ENCODE measurements at places on chromosomes 3 and 15. TPM values are rescaled to one million over a fixed set of nuclear protein-coding genes. Genes with fewer than 3 reads are reported as not detected.

GRCh38 chr15:61489571-61489970 is 260.5 kb upstream of the RORA start:
- DNase-seq: no peak

GRCh38 chr3:49410846-49411534 is 786 bp downstream of the RHOA start:
- DNase-seq: no peak

DNA sequence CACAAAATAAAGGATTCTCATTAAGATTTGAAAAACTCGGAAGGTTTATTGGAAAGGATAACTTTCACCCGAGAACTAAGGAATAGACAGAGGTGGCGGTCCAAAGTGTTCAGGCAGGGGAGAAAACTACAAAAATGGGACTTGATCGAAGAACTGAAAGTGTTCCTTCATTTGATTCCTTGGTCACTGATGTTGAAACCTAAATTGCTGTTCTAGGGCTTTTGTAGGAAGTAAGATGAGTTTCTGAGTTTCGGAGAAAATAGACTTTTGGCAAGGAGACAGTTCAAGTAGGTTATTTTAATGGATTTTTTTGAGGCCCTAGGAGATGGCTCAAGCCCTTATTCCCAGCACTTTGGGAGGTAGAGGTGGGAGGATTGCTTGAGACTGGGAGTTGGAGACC is 1.4 kb downstream of the TRIP4 start:
- no peak for DNase-seq

Gene NLGN1
- 0.37 TPM for total RNA-seq

DNA sequence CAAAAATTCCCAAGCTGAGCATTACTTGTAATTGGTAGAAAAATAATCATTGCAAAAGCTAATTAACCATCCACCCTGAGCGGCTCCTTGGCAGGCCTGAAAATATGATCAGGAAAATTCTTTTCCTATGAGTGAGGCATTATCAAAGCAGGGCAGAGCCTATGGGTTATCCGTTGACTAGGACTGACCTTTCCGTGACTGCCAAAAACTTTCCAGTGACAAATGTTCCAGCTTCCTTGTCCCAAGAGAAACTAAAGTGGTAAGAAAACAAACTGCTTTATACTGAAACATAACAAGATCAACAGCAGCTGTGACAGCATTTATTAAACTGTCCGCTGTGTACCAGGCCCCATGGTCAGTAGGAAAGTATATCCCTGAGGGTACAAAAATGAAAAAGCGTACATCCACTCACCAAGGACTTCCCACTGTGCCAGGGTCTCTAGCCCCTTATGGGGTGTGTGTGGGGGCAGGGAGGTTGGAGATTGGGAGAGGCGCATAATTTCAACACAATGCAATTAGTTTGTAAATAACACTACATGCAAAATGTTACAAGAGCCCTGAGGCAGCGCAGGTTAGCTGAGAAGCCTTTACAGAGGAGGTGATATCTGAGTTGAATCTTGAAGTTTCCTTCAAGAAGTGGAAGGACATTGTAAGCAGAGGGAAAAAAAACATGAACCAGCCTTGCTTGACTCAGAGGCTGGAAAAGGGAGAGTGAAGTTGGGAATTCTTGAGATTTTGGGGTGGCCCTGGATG is 8.5 kb downstream of the LIPC start:
- no peak for DNase-seq

Data from liver (tissue), 10 donors.